Glutamatergic neuron (in vitro differentiated cells): ENCODE measurements at places on chromosomes 13 and 19. TPM values are rescaled to one million over a fixed set of nuclear protein-coding genes. Genes with fewer than 3 reads are reported as not detected.

TEX26 gene
- total RNA-seq: not detected

IFT88 gene
- 8.7 TPM for total RNA-seq

RETN gene
- total RNA-seq: not detected

ZNF221 gene
- 16.1 TPM for total RNA-seq

MYO1F gene
- total RNA-seq: 0.10 TPM

DNA sequence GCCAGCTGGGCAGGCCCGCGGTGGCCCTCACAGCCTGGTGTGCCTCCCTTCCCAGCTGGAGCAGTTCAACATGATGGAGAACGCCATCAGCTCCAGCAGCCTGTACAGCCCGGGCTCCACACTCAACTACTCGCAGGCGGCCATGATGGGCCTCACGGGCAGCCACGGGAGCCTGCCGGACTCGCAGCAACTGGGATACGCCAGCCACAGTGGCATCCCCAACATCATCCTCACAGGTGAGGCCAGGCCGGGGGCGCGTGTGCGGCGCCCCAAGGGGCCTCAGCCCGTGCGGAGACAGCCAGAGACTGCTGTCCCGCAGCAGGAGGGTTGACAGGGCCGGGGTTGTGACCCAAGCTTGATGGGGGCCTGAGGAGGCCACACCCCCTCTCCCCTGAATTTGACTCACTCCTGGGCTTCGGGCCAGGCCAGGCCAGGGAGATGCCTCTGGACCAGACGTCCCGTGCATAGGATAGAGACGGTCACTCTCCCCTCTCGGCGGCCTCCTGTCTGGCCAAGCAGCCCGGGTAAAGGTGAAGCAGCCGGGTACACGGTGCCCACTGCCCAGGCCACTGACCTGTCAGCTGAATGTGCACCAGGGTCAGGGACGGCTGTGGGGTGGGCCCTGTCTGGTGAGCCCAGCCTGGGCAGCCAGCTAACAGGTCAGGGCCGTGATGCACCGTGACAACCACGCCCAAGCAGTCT lies 15.4 kb downstream of the COMP start:
- no peak for DNase-seq

- DNase-seq: no peak
Measured at GRCh38 chr13:79799059-79799867, 318.3 kb downstream of the NDFIP2 start.

DNA sequence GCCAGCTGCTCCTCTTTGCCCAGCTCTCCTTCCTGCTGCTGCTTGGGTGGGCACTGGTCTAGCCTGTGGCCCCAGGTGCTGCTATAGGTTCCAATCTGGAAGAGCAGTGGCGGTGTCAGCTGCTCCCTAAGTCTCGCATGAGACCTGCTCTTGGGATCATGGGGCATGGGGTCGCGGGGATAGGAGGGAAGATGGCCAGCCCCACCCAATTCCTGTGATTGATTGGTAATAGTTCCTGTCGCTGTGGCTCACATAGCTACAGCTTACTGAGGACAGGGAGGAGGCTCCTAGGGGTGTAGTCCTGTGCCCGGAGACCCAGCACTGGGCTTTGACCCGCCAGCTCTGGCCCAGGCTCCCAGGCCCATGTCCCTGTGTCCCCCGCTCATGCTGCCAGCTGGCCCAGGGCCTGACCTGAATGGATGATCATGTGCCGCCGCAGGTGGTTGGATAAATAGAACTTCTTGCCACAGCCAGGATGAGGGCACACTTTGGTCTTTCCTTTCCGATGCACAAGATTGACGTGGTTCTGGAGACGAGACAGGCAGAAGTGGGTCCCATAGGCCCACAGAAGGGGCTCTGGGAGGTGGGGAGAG lies 4.5 kb upstream of the ELAVL3 start:
- no peak for DNase-seq

DNA sequence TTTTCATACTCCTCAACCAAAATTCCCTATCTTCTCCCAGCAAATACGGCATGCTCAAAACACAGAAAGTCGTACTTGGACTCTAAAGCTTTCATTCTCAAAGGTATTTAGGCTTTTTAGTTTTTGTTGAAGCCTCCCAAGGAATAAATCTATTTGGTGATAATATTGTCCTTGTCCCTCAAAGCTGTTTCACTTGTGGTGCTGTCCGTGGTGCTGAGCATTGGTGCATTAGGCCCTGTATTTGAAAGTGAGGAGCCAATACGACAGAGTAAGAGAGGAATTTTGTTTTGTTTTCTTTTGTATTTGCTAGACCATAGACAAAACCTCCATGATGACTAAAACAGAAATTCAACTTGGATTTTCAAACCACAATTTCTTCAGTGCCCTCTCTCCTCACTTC lies 3.2 kb upstream of the LGALS13 start:
- no peak for DNase-seq

- no peak for DNase-seq
Measured at GRCh38 chr19:17121736-17122293, 46.2 kb downstream of the MYO9B start.

DNA sequence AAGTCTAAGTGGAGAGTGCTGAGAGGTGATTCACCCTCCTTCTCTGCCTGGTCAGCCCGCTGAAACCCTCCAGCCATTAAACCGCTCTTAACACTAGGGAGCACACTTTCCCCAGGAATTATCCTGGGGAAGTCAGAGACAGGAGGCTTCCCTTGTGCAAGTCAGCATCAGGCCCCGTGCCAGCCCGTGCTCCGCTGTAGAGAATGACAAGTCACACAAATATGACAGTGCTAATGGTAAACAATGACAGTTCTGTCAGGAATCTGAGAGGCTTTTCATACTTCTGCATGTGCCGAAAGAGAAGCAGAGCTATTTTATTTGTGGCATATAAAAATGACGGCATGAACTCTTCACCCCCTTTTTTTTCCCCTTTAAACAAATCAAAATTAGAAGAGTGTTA lies 816.9 kb upstream of the SLC10A2 start:
- peak; percentile 72 for DNase-seq

DNA sequence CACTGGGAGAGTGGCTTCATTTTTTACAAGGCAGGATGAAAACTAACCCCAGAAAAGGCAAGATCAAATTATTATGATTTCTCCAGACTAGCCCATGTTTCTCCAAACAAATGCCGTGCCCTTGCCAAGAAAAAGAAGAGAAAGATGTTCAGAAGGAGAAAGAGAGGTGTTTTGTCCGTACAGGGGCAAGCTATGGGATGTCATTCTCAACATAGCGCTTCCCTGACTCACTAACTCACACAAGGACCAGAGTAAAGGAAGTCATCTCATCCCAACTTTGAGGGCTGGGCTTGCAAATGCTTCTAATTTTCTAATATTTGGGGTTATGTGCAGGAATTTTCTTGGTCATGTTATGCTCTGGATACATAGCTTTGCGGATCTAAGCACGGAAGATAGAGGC lies 224.2 kb upstream of the MAB21L1 start:
- no peak for DNase-seq

GRCh38 chr13:24741016-24741662 lies 22.8 kb upstream of the RNF17 start:
- DNase-seq: no peak

DNA sequence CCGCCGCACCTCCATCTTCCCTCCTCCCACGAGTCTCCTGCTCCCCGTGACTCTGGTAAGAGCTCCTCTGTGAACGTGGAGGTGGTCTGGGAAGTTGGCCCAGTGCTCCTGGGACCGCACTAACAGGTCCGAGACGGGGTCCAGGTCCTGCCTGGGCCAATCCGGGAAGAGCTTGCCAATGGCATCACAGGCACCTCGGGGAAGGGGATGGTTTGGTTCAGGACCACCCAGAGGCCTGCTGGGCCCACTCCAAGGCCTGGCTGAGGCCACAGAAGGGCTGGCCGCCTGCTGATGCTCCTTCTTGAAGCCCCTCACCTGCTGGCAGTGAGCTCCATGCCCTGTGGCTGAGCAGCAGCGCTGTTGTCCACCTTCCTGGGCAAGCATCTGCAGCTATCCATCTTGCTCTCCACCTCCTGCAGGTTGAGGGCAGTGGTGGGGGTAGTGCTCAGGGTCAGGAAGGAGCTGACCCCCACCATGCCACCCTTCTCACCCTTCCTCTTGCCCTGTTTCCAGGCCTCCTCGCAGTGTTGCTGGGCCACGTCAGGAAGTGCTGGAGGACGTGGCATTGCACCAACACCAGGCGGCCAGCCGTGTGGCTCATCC lies 41.2 kb upstream of the TPM4 start:
- DNase-seq: no peak

GRCh38 chr19:38805180-38805579 lies 7.6 kb downstream of the LGALS4 start:
- no peak for DNase-seq
